ENCODE measurements at places on chromosomes 12 and 14.

GRCh38 chr12:23359975-23360701 is 589.3 kb downstream of the SOX5 start:
- no peak for DNase-seq

DNA sequence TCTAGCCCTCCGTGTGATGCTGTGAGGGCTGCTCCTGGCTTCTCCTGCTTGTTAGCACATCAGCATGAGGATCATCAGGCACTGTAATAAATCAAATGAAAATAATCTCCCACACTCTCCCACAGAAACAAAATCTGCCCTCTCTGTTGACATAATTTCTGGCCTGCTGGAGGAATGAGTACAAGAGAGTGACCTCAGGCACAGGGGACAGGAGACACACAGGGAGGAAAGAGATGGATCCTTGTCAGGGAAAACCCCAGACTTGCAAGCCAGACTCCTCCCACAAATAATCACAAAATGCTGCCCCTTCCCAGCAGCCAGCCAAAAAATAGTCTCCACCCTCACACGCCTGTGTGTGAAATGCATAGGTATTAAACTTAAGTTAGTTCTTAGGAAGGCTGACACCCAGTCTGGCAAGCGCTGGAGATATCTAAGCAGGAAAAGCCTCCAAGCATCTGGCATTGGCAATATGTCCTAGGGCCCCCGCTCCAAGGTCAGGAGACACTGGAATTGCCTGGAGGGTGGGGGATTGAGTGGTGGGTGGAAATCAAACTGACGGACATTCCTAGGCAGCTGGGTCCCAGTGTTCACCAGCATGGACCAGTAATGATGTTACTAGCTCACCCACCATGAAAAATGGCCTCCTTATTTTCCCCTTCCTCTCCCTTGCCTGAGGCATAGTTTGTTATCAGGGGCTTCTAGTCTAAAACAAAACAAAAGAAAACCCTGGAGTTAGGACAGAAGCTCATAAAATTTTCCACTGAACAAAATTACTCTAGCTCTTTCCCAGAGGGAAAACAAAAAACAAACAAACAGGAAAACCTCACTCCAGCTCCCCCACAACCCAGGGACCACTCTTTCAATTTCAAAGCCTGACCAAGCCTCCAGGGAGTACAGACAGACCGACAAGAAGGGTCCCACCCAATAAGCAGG is 22.0 kb downstream of the SMUG1 start:
- DNase-seq = no peak

DNA sequence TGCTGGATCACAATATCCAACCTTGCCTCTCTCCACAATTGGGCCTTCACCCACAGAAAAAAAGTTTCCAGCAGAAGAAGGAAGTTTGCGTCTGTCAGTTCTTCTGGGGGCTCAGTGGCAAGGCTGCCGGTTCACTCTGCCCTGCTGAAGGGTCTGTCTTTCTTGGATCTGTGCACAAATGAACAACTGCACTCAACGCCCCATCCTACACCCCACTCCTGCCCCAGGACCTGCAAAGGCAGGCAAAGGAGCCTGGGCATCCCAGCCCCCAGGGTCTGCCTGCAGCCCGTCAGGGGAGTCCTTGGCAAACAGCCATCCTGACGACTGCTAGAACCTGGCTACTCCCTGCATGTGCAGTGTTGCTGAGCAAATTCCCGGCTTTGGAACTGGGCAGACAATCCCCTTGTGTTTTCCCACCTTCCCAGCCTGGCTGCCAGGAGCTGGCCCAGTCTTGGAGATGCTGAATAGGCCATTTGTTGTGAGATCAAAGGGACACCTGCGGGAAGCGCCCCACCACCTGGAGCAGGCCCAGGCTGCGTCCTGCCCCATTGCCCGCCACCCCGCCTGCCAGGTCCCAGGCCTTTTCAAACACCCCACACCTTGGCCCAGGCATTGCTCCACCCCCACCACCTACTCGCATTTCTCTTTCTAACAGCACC is 311.9 kb downstream of the BCL11B start:
- no peak for DNase-seq

GRCh38 chr12:88035907-88036289 is 6.7 kb upstream of the C12orf50 start:
- DNase-seq = no peak

DNA sequence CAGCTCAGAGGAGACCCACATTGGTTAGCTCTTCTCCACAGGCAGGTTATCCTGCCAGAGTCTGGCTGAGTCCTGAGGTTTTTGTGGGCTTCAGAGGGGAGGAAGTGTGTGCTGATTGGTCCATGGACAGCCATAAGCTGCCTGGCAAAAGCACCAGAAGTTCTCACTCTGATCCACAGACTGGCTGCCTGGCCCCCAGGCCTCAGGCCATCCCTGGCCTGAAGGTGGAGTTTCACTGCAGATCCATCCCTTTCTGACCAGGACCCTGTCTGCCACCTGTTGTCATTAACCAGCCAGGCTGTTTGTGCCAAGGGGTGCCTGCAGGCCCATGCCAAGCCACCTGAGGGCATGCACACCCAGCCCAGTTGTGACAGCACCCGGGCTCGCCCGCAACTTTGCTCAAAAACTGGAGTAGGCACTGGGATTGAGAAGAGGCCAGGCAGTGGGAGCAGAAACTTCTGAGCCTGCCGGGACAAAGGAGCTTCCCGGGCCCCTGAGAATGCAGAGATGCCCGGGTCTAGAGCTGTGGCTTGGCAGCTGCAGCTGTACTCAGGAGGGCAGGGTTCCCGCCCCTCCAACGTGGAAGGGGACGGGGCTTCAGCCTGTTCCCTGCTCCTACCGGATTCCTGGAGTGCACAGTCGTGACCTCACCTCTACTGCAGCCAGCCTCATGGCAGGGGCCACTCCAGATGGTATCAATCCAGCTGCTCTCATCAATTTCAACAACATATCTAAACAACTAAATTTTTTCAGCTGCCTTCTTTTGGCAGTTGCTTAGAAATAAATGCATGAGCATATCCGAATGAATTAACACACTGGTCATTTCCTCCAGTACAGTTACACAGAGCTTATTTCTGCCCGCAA is 1277.3 kb downstream of the SLC16A7 start:
- DNase-seq = no peak

GRCh38 chr14:54691525-54692283 is 124.8 kb downstream of the SAMD4A start:
- DNase-seq = no peak

GRCh38 chr12:68491204-68491960 is 119.3 kb upstream of the RAP1B start:
- no peak for DNase-seq

DNA sequence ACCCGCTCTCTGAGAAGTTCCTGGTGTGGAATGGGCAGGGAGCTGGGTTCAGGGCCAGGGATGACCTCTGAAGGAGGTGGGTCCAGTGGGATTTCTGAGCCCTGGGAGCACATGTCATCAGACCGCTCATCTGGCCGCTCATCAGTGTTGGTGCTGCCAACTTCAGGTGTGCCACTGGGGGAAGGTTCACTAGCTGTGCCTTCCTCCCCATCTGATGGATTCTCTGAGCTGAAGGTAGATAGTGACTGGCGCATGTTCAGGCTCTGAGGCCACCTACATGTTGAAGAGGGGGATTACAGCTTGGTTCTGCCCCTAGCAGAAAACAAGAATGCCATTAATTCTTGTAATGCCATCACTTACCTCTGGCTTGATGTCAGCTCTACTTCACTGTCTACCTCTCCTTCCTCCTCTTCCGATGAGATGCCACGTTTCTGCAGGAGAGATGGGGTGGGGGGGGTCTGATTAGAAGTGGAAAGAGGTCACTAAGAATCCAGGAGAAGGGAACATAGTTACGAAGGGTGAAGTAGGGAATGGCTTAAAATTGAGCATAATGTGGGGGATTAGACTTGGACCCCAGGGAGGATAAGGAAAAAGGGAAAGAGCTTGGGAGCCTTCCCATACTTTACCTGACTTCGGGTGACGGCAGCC is 17.2 kb downstream of the MAP3K12 start:
- no peak for DNase-seq

DNA sequence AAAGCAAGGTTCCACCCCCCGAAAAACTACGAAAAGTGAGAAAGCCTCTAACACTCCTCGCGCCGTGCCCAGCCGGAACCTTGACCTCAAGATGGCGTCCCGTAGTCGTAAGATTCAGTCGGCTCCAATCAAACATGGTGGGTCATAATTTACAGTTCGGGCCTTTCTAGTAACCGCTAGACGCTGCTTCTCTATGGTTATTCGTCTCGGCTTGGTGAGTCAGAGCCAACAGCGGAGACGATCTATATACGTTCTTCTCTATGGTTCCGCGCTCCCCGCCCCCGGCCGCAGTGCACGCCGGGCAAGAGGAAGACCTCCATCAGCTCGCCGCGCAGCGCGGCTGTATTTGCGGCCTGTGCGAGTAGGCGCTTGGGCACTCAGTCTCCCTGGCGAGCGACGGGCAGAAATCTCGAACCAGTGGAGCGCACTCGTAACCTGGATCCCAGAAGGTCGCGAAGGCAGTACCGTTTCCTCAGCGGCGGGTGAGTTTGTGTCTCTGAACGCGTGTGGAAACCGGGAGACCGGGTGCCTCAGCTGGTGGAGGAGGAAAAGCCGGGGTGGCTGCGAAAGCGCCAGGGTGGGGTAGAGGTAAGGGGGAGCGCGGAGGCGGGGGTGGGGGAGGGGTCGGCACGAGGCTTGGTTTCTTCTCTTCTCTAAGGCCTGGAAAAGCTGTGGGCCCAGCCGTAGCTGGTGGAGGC is at the start of gene RBM25:
TSS of gene RBM25 (plus strand) at position 311 of the 698 bp plus-strand sequence. CDS start 13,108 bp downstream, outside the sequence.
- peak; percentile 88 for DNase-seq

GRCh38 chr12:124586756-124587155 is 19.3 kb upstream of the NCOR2 start:
- DNase-seq = peak; percentile 95

DNA sequence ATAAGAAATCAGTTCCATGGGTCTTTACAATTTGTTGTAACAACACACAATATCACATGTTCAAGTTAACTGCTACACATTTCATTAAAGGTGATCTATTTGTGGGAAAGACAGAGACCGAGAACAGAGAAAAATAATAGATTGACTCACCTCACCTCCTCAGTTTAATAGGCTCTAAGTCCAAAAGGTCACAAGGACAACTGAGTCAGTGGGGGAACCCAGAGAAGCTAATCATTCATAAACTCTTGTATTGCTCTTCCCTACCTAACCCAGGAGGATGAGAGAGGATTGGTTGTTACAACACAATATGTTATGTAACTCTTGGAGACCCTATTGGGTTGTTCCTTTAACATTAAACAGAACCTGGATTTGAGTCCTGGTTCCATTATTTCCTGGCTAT is 72.2 kb upstream of the CRY1 start:
- DNase-seq = no peak

DNA sequence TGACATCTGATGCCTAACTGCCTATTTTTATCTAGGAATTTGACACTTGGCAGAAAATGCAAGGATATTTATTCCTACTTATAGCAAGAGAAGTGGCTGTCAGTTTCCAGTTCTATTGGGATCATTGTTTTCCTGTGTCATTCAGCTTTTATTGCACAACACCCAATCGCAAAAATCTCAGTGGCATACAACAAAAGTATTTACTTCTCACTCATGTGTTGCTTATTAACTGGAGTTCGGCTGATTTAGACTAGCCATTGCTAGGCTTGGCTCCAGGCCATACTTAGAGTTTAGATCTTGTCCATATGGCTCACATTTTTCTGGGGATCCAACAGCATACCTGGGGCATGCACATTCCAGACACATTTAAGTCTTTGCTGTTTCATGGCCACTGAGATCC is 218.6 kb upstream of the SYT1 start:
- no peak for DNase-seq

- no peak for DNase-seq
Observed at GRCh38 chr12:3376779-3377455, 114.1 kb upstream of the PRMT8 start.

- no peak for DNase-seq
Observed at GRCh38 chr14:33956640-33957039, 5.8 kb upstream of the EGLN3 start.

DNA sequence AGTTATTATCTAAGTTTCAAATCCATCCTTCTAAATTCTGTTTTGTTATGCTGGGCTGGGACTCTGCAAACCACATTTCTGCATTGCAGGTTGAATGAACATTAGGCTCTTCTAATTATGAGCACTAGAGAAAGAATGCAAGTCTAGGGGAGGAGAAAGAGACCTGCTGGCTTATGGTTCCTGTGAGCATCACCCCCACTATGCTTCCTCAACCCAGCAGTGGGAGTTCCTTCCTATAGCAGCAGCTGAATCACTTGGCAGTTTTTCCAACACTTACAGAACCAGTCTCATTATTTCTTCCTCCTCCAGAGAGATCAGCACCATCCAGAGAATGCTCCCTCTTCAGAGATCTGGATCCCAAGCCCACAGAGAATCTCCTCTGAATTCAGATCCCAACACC is 297.7 kb upstream of the CLEC14A start:
- no peak for DNase-seq

DNA sequence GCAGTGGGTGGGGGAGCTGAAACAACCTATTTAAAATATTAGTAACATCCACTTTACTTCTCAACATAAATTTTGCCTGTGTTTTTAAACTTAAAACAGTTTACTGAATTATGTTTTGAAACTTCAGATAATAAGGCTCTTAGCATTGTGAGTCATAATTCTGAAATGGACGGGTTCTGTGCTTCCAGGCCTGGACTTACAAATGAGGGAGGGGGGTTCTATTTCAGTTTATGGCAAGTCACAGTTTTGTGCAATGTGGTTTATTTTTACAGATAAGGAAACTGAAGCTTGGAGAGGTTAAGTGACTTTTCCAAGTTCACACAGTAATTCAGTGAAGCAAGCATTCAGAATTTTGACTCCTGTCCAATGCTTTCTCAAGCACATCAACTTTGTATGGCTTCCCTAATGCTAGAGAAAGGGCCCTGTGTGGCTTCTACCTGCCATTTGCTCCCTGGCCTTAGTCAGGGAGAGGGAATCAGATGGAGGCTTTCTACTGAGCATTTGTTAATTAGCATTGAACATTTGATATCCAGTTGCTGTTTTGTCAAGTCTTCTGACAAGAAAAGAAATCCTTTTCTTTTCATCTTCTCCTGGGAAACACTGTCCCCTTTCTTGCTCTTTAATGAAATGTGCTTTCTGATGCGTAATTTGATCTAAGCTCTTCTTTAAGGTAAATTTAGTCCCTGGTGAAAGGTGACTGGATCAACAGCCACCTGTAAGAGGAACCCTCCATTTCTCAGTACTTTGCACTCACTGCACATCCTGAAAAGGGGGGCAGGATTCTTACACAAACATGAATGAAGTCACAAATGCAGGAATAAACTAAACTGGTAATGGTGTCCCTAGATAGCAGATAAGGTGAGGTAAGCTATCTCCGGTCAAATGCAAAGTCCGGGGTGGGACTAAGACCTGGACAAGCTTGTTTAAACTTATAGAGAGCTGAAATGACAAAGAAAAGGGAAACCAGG is 2.5 kb upstream of the SALL2 start:
- DNase-seq = no peak

- DNase-seq = no peak
Observed at GRCh38 chr12:130514149-130514551, 176.5 kb downstream of the PIWIL1 start.

- no peak for DNase-seq
Observed at GRCh38 chr12:75825686-75826085, 205.9 kb downstream of the PHLDA1 start.

- DNase-seq = no peak
Observed at GRCh38 chr14:104353921-104354701, 215.7 kb downstream of the KIF26A start.

- DNase-seq = no peak
Observed at GRCh38 chr14:24438223-24439097, 4.1 kb downstream of the SDR39U1 start.
